Iris pigment epithelial cell (primary cell): ENCODE measurements at places on chromosomes 1 and 21.

GRCh38 chr1:190154744-190155143 lies 322.9 kb downstream of the BRINP3 start:
- no peak for DNase-seq

GRCh38 chr1:169873582-169874199 lies 20.0 kb downstream of the SCYL3 start:
- DNase-seq: no peak

DNA sequence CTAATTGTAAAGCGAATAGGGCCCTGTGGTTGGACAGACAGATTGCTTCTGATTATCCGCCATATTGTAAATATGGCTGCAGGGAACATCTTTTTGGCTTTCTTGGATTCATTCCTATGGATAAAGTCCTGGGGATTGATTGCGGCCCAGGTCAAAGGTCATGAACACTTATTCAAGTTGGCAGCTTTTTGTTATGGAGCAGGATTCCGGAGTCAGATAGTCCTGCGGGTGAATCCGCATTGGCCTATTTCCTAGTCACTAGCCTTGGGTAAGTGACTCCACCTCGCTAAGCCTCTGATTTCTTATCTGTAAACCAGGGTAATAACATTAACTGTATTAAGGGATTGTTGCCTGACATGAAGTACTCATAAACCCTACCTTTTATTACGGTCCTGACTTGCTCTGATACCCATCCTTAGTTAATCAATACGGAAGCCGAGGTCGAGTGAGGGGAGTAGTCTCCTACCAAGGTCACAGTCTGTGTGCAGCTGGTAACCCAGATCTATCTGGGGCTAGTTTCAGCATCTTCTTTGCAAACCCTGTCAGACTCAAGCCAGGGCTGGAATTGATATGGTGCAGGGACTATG lies 31.7 kb downstream of the EDN2 start:
- no peak for DNase-seq

DNA sequence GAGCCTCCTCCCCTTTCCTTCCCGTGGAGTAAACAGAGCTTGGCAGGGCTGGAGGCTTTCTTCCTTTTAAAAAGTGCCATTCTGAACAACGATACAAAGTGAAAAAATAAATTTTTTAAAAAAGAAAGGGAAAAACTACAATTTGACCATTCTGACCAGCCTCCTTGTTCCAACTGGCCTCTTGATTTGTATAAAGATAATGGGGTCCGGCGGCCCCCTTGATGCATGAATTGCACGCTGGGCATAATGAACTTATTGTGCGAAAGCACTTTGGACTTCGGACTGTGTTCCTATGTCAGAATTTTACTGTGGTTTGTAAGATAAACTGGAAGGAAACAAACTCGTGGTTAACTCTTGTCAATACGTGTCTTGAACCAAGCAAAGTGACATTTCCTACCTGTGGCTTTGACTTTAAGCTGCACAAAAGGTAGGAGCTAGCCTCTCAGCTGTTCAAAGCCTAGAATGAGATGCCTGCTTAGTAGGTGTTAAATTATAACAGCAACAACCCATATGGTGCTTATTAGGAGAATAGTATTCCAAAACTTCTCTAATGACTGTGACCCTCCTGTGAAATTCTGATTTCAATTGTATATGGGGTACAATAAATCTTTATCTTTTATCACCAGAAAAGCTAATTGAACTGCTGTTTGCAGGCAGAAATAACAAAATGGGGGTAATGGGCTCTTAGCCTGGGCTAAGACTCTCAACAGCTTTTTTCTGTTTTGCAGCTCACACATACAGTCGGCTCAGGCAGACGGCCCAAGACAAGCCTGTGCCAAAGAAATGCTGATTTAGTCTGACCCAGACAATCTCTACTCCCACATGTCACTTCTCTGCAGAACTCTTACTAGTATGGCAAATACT lies 9.3 kb downstream of the IRF2BP2 start:
- DNase-seq: peak; percentile 47

DNA sequence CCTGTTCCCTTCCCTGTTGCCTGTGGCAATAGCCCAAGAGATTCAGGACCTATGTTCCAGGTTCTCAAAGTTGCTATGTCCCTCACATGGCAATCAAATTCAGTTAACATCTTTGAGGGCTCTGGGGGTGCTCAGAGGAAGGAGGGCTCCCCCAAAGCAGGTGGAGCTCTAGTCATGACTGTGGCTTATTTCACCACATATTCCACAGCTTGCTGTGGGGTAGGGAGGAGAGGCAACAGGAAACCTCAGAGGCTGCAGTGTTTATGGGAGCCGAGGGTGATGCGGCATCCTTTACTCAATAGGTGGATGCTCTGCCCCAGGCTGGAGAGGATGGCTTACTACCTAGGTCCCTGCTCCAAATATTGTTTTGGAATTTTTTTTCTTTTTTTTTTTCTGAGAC lies 1.2 kb upstream of the MKNK1 start:
- DNase-seq: no peak

GRCh38 chr1:180585994-180586359 lies 27.2 kb downstream of the OVAAL start:
- no peak for DNase-seq

DNA sequence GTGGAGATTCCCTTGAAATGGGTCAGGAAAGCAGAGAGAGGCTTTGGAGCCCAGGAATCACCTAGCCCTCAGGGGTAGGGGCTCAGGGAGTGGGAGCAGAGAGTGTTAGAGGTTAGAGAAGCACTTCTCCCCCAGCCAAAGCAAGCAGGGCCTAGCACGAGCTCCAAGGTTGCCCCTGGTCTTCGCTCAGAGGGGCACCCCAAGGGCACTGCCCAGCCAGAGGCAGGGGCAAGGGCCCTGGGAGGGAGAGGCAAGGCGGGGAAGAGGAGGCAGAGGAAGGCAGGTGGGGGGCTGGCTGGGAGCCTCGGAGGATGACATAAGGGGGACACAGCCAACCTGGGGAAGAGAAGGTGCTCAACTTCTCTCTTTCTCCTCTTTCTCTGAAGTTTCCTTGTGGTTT lies 71.9 kb downstream of the CASZ1 start:
- no peak for DNase-seq

GRCh38 chr1:73472810-73473209 lies 725.2 kb downstream of the LRRIQ3 start:
- DNase-seq: no peak

- DNase-seq: peak; percentile 25
Measured at GRCh38 chr1:155499953-155500639, 62.5 kb downstream of the ASH1L start.

GRCh38 chr1:187838335-187839293 lies 1009.9 kb downstream of the PLA2G4A start:
- DNase-seq: no peak

DNA sequence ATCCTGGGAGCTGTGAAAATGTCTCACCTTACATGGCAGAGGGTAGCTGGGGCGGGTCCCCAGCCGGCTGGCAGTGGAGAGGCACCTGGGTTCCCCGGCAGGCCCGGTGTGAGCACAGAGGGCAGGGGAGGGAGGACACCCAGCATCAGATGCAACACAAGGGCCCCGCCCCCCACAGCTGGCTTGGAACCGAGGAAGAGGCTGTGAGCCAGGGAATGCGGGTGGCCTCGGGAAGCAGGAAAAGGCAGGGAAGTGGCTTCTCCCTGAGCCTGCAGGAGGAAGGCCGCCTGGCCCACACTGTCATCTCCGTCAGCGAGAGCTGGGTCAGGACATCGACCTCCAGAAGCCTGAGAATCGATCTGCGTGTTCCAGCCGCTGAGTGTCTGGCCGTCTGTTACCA lies 87.3 kb downstream of the SIK1 start:
- DNase-seq: no peak

GRCh38 chr1:34708106-34708505 lies 46.7 kb upstream of the GJB5 start:
- DNase-seq: no peak

DNA sequence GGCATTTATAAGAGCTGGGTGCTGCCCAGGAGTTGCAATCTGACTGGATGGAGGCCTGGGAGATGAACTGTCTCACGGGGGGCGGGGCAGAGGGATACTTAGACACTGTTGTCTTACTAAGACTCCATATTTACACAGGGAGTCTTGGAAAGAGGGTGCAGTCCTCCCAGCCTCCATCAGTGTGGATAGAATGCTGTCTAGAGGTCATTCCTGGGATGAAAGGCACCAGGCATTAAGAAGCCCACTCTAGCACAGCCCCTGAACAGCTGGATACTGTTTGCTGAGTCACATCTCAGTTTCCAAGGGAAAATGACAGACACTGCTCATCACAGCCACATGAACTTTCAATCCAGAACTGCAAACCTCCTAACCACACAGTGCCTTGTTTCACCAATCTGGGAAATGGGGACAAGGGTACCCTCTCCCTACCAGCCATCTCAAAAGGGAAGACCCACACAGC lies 43.3 kb downstream of the SSBP3 start:
- peak; percentile 53 for DNase-seq

- no peak for DNase-seq
Measured at GRCh38 chr1:59504276-59504675, 207.4 kb downstream of the FGGY start.

DNA sequence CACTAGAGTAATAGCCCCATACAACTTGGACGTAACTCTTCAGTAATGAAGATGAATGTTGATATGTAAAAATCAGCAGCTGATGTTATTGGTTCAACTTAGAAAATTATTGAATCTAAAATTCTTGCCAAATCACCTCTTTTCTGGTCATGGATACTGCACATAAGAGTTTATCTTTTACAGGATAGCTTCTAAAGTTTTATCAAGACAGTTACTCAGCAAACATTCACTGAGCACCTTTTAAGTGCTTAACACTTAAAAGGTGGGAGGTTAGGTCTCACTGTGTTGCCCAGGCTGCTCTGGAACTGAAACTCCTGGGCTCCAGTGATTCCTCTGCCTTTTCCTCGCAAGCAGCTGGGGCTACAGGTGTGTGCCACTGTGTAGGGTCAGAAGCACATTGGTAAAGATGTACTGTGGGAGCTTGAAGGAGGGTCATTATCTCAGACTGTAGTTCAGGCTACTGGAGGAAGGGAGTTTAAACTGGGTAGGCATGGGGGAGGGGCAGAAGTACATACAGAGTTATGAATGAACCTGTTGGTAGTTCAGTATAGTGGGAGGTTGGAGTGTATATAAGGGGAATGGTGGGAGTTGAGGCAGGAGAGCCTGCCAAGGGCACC lies 2.0 kb downstream of the MPZL1 start:
- DNase-seq: no peak
